ENCODE measurements at places on chromosomes 2 and 18.

DNA sequence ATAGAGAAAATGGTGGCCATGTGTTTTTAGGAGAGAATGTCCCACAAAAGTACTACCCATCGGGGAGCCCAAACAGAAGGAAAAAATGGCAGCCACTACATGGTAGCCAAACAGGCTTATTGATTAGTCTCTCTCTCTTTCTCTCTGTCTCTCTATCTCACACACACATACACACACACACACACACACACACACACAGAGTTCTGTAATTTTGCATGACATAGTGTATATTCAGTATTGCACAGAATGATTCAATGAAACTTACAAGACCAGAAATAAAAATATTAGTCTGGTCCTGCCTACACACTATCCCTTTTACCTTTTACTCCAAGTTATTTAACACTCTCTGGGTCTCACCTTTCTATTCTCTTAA, 124.8 kb upstream of the SLC39A10 start:
- DNase-seq: no peak

- DNase-seq: no peak
Measured at GRCh38 chr18:36872329-36872728, 43.4 kb downstream of the KIAA1328 start.

DNA sequence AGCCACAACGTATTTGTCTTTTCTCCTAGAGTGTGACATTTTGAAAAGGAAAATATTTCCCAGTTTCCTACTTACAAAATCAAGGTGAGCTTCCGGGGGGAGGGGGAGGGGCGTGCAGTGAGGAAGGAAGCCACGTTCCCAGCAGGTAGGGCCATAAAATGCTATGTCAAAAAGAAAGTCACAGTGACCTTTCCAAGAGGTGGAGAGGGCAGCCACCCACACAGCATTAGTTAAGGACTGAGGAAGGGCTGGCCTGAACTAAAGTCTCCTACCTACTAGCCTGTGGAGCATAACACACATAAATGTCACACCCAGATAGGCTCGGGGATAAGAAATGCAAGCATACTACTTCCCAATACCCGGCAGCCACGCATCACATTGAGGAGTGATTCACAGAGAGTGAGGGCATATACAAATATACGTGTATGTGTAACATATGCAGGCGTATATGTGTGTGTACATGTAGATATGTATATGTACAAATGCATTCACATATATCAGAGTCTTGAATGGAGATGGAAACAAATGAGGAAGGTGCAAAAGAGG, 191.1 kb downstream of the STK39 start:
- no peak for DNase-seq

DNA sequence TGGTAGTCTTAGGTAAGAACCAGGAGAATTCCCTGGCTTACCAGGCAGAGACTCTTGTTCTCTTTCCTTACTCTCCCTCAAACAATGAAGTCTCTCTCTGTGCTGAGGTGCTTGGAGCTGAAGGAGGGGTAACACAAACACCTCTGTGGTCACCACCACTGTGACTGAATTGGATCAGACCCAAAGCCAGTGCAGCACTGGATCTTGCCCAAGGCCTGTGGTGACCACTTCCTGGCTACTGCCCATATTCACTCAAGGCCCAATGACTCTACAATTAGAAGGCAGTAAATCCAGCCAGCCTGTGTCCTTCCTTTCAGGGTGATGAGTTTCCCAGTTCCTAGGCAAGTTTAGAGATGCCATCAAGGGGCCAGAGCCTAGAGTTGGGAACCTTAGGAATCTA, 706.8 kb downstream of the SLC4A3 start:
- DNase-seq: no peak

DNA sequence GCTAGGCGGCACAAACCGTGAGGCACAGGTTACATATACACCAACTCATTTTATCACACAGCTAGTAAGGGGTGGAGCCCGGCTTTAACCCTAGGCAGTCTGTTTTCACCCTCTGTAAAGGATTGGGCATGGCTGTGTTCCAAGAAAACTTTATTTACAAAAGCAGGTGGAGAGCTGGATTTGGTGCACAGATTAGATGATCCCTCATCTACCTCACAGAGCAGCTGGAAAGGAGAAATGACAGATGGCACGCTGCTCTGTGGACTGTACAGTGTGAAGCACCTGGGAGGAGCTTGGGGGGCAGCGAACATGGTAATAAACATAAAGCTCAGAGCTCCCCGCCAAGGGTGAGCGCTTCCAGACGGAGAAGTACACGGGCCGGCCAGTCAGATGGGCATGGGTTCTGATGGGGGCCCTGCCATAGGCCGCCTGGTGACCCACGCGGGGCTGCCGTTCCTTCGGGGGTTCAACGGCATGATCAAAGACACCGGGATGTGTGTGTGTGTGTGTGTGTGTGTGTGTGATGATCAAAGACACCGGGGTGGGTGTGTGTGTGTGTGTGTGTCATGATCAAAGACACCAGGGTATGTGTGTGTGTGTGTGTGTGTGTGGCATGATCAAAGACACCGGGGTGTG, 862 bp upstream of the TMEM177 start:
- DNase-seq: no peak

- DNase-seq: no peak
Measured at GRCh38 chr2:23157812-23158211, 227.2 kb upstream of the KLHL29 start.

DNA sequence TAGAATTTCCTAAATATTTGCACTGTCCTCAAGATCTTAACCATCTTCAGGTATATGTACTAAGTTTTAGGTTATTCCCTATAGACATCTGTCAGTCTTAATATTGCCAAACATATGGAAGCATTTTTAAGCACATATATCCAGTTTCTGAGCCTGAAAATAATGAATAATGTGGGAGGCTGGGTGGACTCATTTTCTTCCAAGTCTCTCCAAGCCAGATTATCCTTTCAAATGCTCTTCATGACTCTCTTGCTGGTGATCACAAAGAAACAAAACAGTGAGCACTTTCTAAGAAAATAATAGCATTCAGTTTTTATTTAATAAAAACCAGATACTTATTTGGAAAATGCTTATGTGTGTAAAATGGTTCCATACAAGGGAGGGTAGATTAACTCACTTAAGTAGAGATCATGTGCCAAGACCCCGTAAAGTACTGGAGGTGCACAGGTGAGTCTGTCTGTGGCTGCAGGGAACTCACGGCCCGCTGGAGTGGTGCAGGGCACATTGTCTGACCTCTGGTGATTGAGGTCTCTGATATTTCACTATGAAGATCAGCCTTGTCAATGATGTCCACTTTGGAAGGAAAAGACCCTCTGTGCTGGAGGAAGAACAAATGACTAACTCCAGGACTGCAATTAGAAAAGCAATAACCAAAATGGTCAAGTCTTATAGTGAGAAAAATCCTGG, 161.6 kb downstream of the TMEM18 start:
- no peak for DNase-seq

DNA sequence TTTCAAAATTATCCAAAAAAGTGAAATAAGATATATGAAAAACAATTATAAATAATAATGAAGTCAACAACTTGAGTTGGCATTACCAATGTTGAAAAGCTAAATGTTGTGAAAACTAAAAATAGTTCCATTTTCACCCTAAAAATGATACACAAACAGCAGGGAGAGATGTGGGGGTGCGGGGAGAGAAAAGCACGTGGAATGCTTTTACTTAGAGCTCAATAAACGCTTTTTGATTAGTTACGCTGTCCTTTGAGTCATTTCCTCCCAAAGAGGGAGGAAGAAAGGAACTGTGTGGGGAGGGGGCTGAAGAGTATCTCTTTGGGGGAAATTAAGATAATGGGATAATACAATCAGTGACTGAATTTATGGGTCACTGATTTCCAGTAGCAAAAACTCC, 29.2 kb downstream of the ZNF521 start:
- DNase-seq: no peak
